Myocyte (in vitro differentiated cells): ENCODE measurements at places on chromosomes 11 and 22.

GRCh38 chr11:763073-763463, 14.2 kb downstream of the GATD1 start:
- DNase-seq: no peak

GRCh38 chr11:66106786-66107599, 36.9 kb downstream of the PACS1 start:
- DNase-seq: no peak

DNA sequence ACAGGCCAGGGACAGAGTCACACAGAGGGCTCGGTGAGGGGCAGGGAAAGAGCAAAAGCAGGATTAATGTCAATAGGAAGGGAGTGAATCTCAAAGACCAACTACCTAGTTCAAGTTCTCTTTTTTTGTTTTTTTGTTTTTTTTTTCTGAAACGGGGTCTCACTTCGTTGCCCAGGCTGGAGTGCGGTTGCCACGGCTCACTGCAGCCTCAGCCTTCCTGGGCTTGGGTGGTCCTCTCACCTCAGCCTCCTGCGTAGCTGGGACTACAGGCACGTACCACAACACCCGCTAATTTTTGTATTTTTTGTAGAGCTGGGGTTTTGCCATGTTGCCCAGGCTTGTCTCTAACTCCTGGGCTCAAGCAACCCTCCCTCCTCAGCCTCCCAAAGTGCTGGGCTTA, 9.7 kb upstream of the BCL9L start:
- DNase-seq: no peak

- no peak for DNase-seq
These were observed 1.9 kb downstream of the BLID start for GRCh38 chr11:122113836-122114825.

DNA sequence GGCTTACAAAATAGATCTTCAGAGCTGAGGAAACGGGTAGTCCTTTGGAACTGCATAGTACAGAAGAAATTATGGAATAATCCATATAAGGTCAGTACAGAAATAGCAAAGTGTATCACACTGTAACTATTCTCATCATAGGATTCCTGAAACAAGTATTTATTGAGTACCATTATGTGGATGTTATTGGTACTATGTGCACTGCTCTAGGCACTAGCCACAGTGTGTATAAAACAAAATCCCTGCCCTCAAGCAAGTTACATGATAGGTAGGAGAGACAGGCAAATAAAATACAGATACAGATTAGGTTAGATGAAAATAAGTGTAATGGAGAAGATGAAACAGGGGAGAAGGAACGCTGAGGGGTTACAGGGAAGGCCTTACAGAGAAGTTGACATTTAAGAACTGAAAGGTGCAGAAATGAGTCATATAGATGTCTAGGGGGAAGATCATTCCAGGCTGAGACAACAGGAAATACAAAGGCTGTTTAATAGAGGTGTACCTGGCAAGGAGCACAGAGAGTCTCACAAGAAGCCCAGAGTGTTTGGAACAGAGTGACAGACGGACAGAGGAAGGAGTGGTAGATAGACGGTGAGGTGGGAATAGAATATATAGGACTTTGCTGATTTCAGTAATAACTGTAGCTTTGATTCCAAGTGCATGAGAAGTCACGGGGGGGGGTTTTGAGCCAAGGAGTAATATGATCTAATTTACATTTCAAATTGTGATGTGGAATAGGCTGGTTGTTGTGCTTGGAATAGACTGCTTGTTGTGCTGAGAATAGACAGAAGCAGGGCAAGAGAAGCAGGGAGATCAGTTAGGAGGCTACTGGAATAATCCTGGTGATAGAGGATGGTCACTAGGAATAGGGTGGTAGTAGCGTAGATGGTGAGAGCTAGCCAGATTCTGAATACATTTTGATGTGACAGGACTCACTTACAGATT, 13.7 kb downstream of the RNF141 start:
- DNase-seq: no peak

GRCh38 chr11:47768101-47768612, 1.0 kb upstream of the FNBP4 start:
- DNase-seq: peak; percentile 93

DNA sequence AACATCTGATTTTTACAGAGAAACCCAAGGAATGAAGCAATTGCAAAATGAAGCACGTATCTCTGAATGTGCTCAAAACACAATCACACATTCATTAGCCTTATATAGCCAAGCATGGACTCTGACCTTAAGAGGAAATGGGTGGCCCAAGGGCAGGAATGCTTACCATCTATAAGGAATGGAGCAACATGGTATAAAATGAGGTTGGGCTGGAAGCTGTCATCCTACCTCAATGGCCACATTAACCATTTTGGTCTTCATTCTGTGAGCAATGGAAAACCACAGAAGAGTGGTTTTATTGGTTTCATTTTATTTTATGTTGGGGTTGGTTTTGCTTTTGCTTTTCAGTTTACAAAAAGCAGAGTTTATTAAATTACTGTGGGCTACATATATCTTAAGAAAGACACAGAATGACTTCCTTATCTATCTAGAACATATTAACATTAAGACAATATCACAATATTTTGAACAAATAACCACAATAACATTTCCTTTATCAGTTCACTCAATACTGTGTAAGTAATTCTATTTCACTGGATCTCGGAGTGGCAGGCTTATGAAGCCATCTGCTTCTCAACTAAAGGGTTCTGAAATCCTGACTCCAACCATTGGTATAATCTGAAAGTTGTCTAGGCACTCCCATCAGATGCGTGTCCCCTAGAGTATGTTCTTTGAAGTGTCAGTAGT, 10.8 kb upstream of the MS4A13 start:
- DNase-seq: no peak

DNA sequence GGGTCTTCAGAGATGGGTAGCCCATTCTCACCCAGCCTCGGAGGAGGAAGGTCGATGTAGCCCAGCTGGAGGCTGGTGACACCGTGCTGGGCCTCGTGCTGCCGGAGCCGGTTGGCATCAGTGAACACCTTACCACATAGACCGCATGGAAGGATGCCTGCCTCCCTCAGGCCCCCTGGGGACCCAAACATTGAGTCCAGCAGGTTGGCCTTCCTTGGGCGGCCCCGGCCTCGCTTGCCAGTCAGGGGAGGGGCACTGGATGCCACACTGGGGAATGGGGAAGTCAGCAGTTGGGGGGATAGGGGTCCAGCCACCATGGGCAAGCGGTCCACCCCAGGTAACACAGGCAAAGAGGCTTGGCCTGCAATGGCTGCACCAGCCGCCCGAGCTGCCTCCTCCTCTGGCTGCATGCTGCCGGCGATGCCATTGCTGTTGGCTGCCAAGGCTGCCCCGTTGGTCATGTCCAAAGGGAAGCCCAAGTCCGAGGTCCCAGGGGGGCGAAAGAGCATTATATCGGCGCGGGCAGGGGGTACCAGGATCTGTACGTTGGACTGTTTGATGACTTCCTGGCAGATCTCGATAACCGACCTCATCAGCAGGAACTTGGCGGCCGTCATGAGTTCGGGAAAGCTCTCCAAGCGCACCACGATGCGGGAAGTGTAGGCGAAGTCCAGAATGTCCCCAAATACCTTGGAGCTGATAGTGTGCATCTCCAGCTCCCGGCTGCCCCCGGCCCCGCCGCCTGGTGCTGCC, 1.4 kb downstream of the PATZ1 start:
- DNase-seq: no peak

DNA sequence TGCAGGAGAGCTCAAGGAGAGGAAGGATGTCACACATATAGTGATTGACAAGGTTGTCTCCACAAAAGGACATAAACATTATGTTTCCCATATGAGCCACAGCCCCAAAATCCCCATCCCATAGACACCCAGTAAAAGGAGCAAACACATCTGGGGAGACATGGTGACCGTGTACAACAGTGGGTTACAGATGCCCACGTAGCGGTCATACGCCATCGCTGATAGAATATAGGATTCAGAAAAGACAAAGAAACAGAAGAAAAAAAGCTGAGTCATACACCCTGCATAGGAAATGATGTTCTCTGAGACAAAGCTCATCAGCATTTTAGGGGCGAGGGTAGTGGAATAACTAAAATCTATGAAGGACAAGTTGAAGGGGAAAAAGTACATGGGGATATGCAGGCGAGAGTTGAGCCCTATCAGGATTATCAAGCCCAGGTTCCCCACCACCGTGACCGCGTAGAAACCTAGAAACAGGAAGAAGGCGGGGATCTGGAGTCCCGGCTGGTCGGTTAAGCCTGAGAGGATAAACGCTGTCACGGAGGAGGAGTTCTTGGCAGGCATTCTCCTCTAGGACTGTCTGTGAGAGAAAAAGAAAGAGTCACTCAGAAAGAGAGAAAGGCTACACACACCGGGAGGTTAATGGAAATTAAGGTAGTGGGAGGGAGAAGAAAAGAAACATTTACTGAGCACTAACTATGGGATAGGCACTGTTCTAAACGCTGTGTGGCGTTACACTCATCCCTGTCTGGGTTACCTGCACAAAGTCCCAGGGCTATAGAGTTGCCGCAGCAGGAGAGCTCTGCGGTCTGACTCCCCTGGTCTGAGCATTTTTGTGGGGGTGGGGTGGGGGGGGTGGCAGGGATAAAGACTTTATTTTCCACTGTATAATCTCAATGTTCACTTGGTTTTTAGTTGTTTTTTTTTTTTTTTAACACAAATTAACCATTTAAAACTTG, 36.1 kb upstream of the OR8B8 start:
- DNase-seq: peak; percentile 53

GRCh38 chr22:32130464-32130863, 28.6 kb downstream of the C22orf42 start:
- no peak for DNase-seq

GRCh38 chr22:50581031-50581949, 1.4 kb downstream of the CHKB start:
- DNase-seq: no peak

DNA sequence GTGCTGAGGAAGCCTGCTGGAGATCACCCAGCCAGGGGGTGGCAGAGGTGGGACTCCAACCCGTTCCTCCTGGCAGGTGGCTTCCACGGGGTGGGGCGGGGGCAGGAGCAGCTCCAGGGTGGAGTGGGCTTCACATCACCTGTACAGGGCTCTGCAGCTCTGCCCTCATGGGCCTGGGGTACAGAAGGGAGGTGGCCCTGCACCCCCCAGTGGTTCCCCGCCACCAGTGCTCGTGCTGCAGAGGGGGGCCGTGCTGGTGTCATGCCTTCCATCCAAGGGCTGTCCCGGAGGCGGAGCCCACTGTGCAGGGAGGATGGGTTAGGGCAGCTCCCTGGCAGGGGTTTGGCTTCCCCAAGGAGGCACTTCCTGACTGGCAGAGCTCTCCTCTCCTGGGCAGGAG, 76.4 kb upstream of the SHISAL1 start:
- no peak for DNase-seq

- no peak for DNase-seq
These were observed 151.6 kb upstream of the MTMR2 start for GRCh38 chr11:96075532-96075959.

- no peak for DNase-seq
These were observed 14.2 kb downstream of the E2F8 start for GRCh38 chr11:19226378-19227195.

- no peak for DNase-seq
These were observed 3.9 kb downstream of the RHOG start for GRCh38 chr11:3836903-3837302.

GRCh38 chr11:134045799-134046635, 22.9 kb upstream of the JAM3 start:
- DNase-seq: peak; percentile 84

- no peak for DNase-seq
These were observed at the start of gene CD6 for GRCh38 chr11:60971520-60971919. Gene CD6 (plus strand): TSS chr11:60971680. CDS start chr11:60971866, 186 bp downstream.

DNA sequence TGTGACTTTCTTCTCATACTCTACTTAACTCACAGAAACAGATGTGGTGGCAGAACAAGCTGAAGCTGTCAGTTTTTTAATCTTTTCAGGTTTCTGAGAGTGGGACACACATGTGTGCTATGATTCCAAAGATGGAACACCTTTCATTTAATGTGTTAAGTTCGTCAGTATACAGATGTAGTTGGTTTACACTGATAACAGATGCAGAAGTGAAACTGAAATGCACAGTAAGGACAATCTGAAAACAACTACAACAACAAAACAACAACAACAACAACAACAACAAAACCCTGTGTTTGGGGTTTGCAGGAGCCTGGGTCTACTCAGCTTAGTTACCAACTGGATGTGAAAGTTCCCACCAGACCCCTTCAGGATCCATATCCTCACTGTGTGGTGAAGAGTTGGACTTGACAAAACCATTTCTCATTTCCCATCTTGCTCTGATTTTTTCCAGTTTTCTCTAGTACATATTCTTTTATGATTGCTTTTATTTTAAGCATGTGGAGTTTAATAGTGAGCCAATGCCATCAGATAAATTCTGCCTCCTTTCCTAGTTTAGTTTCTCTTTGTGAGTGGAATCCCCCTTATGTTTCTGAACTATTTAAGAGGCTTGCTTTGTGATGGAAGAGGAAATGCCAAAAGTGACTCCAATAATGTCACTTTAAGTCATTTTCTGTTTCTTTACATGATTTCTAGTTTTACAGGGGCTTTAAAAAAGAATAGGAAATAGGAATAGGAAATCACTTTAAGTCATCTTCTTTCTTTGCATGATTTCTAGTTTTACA, 47.8 kb downstream of the ARHGAP42 start:
- no peak for DNase-seq

DNA sequence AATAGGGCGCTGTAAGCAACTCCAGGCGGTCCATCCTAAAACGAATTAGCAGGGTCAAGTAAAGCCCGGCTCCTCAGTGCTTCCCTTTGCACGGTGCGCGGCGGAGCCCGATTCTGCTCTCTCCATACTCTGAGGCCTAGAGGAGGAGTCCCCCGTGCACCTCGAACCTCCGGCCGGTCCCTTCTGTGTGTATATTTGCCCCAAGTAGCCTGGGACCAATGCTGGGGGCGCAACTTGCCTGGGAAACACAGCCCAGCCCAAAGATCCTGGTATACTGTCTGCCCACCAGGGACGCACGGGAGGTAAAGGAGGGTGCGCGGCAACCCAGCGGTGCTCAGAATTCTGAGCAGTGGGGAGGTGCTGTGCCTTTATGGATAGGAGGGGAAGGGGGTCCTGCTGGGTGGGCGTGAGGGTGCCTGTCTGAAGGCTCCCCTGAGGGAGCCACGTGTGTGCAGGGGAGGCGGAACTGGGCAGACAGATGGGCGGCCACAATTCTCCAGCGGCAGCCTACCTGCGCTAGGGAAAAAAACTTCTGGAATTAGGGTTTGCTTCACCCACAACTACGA, 4.8 kb upstream of the TBX1 start:
- DNase-seq: no peak

GRCh38 chr11:70454197-70454767, 56.0 kb downstream of the CTTN start:
- DNase-seq: no peak
